ENCODE measurements at places on chromosomes 13 and 19. TPM values are rescaled to one million over a fixed set of nuclear protein-coding genes. Genes with fewer than 3 reads are reported as not detected.

Gene TRAPPC6A
- total RNA-seq: 7.7 TPM

Gene DZIP1
- 38.9 TPM for total RNA-seq

Gene FPR3
- not detected for total RNA-seq

Gene CEACAM20
- not detected for total RNA-seq

Gene NRTN
- total RNA-seq: 0.32 TPM

Gene RYR1
- under 0.01 TPM for total RNA-seq

Gene CYP4F8
- under 0.01 TPM for total RNA-seq

Gene KIR2DL3
- total RNA-seq: not detected

GRCh38 chr13:44540761-44541434 lies 35.2 kb downstream of the TSC22D1 start:
- no peak for DNase-seq

GRCh38 chr19:21848706-21849105 lies 12.7 kb upstream of the ZNF43 start:
- no peak for DNase-seq

DNA sequence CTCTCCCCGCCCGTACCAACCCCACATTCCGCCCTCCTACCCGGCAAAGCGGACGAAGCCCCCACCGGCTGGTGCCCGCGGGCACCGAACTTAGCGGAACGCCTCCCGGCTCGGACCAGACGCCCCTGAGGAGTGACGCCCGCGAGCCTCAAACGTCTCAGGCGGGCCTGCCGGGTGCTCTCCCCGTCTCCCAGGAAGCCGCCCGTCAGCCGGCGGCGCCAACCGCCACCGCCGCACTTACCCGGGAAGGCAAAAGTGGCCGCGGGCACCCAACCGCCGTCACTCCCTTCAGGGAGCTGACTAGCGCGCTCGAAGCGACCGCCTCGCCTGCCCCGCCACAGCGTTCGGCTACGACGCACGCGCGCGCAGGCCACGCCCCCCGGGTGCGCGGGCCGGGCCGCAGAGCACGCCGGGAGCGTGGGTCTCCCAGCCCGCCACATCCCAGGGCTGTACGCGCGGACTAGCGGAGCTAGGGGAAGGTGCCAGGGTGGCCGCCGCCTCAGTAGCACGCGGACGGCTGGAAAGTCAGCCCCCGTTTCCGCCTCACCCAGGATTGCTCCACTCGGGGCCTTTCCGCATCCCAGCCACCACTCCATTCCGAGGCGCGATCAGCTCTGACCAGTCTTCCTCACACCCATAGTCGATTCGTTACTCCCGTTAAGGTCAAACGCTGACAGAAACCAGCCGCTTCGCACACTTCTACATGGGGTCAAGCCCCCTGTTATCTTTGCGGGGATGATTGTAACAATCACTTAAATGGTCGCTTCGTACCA lies at the start of gene TEX30:
Gene TEX30, minus strand, starts transcription at position 346 of the 773 bp plus-strand sequence. CDS start 3,760 bp downstream, outside the sequence.
- DNase-seq: peak; percentile 81

GRCh38 chr13:114078461-114079451 lies 53.7 kb downstream of the RASA3 start:
- DNase-seq: peak; percentile 96

DNA sequence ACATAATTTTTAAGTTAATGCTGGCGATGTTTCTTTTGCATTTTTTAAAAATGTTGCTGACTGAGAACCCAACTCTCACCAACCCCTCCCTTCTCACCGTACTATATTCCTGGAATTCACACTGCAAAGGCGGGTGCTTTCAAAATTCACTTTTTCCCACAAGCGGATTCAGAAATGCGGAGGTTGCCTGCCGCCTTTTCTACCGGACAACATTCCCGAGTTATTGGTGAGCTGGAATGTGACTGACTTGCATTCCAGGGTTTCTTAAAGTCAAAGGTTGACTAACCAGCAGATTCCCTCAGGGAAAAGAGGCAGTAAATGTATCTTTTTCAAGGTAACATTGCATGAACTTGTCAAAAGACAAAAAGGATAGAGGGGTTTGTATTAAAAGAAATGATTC lies 113.3 kb downstream of the RAB20 start:
- DNase-seq: peak; percentile 84

DNA sequence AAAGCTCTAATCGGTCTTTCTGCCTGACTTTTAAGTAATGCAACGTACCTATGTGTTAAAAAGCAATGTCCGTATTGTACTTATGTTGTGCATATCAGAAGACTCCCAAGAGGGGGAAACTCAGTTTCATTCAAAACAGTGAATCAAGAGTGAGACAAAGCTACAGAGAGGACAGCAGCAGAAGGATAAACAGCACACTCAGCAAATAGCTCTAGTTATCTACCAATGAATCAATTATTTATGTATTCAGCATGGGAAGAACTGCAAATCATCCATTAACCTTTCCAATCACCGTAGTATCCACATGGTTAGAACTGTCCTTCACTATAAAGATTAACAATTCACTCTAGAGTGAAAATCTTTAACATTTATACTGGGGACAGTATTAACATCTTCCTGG lies 36.7 kb upstream of the SOHLH2 start:
- no peak for DNase-seq

DNA sequence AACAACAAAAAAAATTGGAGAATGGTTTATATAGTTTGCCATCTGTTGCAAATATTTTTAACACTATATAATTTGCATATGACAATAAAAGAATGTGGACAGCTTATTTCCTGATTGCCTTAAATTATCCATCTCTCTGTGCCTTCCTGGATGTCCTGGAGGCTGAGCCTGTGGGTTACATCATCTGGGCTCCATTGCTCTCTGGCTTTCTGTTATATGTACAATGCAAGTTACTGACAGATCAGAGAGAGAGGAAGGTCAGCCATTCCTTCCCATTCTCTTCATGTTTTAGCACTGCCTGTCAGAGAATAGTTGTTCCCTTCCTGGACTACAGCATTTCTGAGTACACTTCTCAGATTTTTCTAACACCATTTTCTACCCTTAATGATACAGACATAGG lies 758.3 kb upstream of the PCDH20 start:
- no peak for DNase-seq

- DNase-seq: peak; percentile 83
Measured at GRCh38 chr19:18097217-18097992, at the start of gene MAST3. MAST3 (plus strand) TSS chr19:18097778; CDS start chr19:18097793, 15 bp downstream.

DNA sequence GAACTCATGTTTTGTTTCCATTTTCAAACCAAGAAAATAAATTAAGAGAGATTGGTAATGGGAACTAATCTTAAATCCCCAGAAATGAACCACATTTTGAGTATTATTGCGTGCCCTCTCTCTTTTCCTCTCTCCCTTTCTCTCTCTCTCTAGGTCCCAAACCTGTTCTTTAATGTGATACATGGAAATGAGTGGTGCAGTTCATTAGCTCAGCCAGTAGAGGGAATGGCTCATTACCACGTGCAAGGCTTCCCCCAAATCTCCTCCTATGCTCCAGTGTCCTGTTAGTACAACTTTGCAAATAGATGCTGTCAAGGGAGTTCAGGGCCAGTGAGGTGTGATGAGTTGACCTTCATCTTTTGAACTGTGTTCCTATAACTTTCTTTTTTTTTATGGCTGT lies 178.4 kb downstream of the FGF9 start:
- peak; percentile 37 for DNase-seq

- DNase-seq: no peak
Measured at GRCh38 chr19:40646743-40647254, 43.7 kb downstream of the NUMBL start.

DNA sequence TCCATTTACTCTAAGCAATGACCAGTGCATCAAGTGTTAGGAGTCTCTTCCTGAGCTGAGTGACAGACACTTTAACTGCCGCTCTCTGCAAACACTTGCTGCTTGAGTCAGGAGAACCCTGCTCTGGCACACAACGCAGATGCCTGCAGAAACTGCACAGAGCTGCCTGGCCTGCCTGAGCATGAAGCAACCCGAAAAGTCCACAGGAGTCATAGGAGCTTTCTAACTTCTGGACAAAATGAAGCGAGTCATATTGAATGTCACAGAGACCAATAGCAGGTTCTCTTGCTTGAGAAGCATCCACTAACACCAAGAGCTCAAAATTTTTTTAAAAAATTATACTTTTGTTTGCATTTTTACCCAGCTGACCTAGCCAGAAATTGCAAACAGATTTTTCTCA lies 232.4 kb downstream of the LHFPL6 start:
- peak; percentile 38 for DNase-seq

- no peak for DNase-seq
Measured at GRCh38 chr19:48190288-48190884, 19.9 kb downstream of the ZSWIM9 start.

GRCh38 chr19:46533078-46533620 lies 37.5 kb upstream of the PNMA8B start:
- no peak for DNase-seq

DNA sequence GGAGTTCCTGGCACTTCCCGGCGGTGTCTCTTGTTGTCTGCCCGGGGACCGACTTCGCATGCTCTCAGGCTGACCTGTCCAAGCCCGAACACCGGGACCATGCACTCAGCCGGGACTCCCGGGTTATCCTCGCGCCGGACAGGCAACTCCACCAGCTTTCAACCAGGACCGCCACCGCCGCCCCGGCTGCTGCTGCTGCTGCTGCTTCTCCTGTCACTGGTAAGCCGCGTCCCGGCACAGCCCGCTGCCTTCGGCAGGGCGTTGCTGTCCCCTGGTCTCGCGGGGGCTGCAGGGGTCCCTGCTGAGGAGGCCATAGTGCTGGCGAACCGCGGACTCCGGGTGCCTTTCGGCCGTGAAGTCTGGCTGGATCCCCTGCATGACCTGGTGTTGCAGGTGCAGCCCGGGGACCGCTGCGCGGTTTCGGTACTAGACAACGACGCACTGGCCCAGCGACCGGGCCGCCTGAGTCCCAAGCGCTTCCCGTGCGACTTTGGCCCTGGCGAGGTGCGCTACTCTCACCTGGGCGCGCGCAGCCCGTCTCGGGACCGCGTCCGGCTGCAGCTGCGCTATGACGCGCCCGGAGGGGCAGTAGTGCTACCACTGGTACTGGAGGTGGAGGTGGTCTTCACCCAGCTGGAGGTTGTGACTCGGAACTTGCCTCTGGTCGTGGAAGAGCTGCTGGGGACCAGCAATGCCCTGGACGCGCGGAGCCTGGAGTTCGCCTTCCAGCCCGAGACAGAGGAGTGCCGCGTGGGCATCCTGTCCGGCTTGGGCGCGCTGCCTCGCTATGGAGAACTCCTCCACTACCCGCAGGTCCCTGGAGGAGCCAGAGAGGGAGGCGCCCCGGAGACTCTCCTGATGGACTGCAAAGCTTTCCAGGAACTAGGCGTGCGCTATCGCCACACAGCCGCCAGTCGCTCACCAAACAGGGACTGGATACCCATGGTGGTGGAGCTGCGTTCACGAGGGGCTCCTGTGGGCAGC lies 661 bp downstream of the FREM2 start:
- no peak for DNase-seq

- no peak for DNase-seq
Measured at GRCh38 chr19:54905421-54905802, 536 bp upstream of the NCR1 start.

DNA sequence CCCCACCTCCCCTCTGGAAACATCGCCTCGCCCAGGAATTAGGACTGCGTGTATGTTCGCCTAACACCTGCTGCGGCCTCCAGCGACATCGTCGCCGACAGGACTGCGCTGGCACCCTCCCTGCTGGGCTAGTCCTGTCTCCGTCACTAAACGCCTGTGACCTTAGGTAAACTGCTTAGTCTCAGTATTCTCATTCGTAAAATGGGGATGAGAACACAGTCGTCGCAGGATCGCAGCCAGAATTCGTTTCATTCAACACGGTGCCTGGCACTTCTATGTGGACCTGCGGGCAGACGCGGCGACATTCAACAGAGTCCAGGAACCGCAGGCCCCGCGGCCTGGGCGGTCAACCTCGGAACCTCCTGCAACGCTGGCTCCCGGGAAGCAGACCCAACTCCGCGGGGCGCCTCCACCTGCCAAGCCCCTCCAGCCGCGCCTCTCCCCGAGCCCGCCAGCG lies 485 bp downstream of the CRYL1 start:
- DNase-seq: peak; percentile 10

- DNase-seq: peak; percentile 41
Measured at GRCh38 chr13:97499181-97499580, 65.2 kb downstream of the RAP2A start.

DNA sequence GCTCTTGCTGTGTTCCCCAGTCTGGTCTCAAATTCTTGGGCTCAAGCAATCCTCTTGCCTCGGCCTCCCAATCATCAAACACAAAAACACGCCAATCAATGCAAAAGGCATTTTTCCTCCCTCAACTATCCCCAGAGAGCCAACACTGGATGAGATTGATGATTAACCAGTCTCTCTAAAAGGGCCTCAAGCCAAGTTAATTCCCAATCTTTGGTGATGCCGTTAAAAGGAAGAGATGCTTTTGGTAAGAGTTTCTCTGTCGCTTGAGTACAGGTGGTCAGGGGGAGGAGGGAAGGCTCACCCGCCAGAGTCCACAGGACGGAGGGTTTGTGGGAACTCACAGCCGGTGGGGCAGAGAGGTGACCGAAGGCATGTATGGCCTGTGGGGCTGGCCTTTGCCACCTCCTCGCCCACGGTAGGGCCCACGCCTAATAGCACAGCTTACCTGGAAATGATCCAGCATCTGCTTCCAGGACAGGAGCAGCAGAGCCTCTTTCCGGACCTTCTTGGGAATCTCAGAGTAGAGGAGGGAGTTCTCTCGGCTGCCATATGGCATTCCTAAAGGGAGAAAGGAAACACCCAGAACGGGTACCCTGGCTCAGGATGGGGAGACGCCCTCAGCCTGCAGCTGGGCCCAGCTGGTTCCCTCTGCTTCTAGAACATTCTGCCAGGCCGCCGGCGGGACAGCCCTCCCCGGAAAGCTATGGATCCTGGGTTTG lies 18.1 kb downstream of the DPP9 start:
- DNase-seq: no peak
